ENCODE measurements at places on chromosomes 5 and 9.
A peak's percentile ranks its signal among the peaks of the same experiment; 100 is the strongest.

DNA sequence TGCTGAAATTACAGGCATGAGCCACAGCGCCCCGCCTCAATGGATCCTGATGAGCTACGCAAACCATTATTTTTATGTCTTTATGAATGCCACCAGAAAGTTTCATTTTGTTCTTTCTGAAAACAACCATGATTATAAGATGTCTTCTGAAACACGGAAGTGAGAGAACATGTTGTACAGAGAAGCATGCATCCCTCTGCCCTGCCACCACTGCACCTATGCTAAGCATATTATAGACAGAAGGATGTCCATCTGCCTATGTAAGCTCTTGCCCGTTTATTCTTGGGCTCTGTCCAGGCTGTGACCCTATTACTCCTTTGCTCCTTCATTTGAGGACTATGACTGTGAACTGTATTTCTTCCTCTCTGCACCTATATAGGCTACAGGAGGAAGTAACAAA lies 74.3 kb downstream of the GRAMD2B start:
- no peak for DNase-seq

GRCh38 chr9:10566848-10567247 lies 46.0 kb downstream of the PTPRD start:
- no peak for DNase-seq

- DNase-seq: no peak
Measured at GRCh38 chr5:180652771-180653170, 3.4 kb upstream of the FLT4 start.

DNA sequence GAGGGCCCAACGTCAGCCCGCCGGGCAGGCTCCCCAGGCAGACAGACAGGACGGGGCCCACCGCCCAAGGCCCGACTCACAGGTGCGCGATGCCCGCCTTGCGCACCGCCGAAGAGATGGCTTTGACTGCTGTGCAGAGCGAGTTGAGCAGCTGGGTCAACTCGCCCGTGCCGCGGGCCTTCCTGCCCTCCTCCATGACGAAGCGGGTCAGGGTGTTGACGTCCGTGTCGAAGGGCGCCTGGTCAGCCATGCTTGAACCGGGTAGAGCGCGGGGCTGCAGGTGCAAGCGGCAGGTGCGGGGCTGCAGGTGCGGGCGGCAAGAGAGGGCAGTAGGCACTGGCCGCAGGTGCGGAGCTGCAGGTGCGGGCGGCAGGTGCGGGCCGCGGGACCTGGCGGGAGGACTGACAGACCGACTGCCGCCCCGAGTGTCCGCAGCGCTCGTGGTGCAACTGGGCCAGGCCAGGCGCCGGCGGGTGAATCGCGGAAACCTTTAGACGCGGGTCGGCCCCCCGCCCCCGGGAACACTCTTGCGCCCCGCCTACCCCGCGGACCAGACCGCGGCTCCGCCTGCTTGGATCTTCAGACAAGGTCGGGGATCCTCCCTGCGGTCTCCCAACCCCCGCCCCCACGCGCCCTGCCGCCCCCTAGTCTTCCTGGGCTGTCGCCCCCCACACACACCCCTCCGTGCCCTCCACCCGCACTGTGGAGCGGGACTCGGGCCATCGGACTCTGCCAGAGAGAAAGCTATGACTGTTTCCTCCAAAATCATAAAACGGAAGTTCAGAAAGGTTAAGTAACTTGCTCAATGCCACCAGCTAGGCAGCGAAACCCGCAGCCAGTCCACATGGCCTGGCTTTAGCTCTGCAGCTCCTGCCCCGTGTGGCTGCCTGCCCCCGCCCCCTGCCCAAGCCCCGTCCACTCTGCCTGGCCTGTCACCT lies at the start of gene FBP1:
TSS of gene FBP1 (minus strand) at position 458 of the 938 bp plus-strand sequence. CDS start at position 250, 208 bp downstream.
- DNase-seq: peak; percentile 28

GRCh38 chr5:15391704-15392397 lies 108.1 kb upstream of the FBXL7 start:
- DNase-seq: no peak

GRCh38 chr5:137470111-137470920 lies 28.8 kb downstream of the SPOCK1 start:
- DNase-seq: no peak

GRCh38 chr9:14140096-14140697 lies 173.7 kb downstream of the NFIB start:
- no peak for DNase-seq

- DNase-seq: no peak
Measured at GRCh38 chr5:93209476-93209875, 371.5 kb downstream of the NR2F1-AS1 start.

DNA sequence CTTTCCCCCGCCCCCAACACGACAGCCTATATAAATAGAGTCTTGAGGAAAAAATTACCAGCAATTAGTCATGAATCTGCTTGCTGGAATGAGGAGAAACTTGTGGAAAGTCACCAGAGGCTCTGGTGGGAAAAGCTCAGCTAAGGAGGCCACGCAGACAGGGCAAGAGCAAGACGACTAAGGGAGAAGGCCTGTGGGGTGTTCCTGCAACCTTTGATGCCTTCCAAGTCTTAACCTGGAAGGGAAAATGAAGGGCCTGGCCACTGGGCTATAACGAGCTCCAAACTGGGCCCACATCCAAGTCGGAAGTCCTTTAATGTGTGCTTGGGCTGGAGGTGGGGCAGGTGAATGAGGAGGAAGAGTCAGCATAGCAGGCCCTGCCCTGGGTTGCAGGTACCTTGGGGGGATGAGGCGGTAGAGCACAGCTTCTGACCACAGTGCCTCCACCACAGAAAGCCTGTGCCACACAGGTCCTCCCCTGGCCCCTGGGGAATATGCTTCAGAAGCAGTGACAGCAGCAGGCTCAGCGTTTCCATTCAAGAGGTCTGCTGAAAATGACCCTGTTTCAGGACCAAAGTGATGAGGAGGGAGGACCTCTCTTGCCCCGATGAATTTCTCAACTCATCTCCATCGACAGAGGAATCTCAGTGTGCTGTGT lies 92.8 kb upstream of the LRRTM2 start:
- DNase-seq: no peak

Data from stimulated activated CD8-positive, alpha-beta memory T cell treated with anti-CD3 and anti-CD28 coated beads, Interleukin-4, amount 100 ng/mL, for 4 hours (primary cell).